Progenitor cell of endocrine pancreas (in vitro differentiated cells): ENCODE measurements at places on chromosomes 6 and 20.

DNA sequence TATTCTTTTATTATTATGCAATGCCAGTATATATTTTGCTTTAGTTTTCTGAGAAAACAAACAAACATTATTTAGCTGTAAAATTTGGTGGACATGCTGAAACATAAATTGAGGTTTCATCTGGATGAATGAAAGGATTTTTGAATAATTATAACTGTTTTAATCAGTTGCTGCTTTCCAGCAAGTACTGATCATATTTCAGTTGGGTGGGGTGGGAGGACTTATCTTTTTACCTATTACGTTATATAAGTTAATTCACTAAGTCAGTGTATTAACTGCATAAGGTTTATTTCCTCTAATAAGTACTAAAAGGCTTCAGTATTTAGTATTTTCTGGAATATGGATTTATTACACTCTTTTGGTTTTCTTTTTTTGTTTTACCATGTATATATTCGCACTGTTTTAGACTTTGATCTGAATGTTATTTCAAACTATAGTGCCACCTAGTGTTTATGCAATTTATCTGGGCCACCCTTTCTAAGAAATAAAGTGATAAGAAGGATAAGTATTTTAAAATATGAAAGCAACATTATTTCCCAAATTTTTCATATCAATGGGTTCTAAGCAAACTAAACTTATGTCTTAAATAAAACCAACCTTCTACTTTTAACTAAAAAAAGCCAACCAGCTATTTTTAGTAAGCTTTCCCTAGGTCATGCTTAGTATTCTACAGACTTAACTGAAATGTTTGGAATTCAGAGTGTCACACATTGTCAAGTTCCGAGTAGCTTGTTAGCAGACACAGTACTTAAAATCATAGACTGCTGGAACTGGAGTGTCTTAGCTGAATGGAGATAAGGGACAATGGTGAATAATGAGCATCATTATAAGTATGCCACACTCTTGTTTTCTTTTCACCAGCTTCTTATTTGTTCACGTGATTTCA is 105.4 kb upstream of the MCHR2 start:
- DNase-seq: no peak

DNA sequence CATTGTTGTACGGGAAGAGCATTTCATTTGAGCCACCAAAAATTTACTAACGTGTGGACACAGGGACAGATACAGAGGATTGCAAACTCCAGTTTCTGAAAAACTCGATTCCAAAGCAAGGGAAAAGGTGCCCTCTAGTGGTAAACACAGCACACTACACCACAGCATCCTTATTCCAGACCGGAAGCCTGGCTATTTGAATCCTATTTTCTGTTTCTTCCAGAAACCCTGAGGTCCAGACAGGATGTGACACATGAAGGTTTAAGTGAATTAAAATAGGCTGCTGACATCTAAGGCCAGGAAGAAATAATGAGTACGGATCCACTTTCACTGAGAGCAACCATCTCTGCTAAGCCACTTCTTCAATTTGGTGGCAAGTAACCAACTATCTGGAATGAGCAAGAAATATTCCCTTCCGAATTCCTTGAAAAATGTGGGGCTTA is 31.8 kb upstream of the GMPR start:
- peak; percentile 23 for DNase-seq

DNA sequence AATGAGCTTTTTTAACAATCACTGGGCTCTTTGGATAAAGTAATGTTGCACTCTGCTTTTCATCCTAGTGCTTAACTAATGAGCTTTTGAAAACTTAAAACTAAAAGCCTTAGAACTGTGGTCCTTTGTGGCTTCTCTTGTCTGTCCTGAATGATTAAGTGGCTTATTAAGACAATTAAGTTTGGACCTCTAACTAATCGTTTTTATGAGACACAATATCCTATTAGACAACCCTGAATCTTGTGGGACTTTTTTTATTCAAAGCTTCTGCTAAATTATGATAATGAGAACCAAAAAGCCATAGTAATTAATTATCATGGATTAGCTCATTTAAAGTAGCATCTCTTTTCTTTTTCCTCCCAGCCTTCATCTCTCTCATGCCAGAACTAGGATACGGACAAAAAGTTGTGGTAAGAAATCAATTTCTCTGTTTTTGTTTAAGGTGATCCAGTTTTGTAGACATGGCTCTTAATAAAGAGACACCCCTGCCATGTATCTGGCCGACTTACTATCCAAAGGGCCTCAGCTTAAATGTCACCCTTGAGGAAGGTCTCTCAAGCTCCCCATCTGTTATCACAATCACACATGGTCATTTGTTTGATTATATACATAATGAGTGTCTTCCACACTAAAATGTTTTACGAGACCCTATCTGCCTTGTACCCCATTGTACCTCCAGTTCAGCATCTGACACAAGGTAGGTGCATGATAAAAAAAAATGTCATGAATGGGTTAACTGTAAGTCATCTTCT is 384.4 kb upstream of the IRAK1BP1 start:
- no peak for DNase-seq

- no peak for DNase-seq
These were observed 127.4 kb downstream of the PFDN4 start for GRCh38 chr20:54335299-54335698.

DNA sequence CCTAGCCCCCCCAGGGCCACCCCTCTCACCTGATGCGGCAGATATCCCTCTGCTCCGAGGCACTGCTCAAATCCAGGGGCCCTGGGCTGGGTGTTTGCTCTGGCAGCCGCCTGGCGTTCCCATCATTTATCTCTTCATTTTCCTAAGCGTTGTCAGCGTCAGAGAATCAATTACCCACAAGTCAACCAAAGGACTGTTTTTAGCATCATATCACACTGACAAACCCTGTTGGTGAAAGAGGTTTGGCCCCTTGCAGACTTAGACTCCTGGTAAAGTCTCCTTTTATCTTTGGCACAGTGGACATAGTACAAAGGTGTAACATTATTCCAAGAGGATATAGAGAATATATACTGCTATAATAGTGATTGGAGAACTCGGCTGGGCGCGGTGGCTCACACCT is at the start of gene GHRH:
TSS of gene GHRH (minus strand) at position 101 of the 400 bp plus-strand sequence. CDS start 4,925 bp downstream, outside the sequence.
- DNase-seq: no peak

- DNase-seq: no peak
These were observed 8.5 kb upstream of the COQ3 start for GRCh38 chr6:99402448-99402847.

- DNase-seq: no peak
These were observed 3.1 kb downstream of the TCF19 start for GRCh38 chr6:31161216-31162126.

DNA sequence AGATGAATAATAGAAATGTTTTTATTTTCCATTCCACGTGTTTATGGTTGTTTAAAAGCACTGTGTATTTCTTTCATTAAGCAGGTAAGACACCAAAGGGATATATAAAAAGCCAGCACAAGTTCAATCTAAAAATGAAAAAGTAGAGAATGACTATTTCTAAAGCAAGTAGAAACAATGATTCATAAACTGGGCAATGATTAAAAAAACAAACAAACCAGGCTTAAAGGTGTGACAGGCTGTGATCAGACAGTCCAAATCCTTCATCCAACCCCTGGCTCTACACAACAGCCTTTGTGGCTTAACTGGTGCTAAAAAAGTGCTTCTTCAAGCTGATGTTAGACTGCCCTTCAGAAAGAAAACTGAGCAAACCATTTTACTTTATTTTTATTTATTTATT is 45.7 kb upstream of the TSHZ2 start:
- no peak for DNase-seq

DNA sequence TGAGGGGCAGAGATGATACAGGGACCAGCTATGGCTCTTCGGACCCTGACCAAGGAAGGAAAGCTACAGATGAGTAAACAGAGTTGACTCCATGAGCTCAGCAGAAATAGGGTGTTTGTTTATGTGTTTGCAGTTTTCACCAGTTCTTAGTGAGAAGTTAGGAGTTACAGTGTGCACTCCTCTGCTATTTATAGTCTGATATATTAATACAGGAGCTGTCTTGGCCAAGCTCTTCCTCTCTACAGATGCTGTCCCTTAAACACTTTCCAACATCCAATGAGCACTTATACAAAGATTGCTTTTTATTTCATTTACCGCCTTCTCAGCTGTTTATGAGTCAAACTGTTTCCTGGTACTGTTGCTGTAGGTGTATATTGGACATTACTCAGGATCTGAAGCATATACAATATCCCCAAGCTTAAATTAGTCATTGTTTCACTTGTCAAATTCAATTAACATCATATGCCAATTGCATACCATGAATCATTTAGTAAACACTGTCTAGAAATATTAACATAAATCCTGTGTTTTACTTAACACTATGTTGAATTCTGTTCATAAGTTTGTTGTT is 618.0 kb downstream of the PRKN start:
- DNase-seq: no peak

- no peak for DNase-seq
These were observed 66.5 kb upstream of the SCP2D1 start for GRCh38 chr20:18747090-18747489.

- peak; percentile 83 for DNase-seq
These were observed at the start of gene PHF10 for GRCh38 chr6:169724494-169725124. Gene PHF10 (minus strand): TSS chr6:169724500. CDS start chr6:169723931, 569 bp downstream.

- no peak for DNase-seq
These were observed 116.2 kb downstream of the MAP3K5 start for GRCh38 chr6:136676075-136676474.

GRCh38 chr6:54094293-54094692 is 16.9 kb upstream of the MLIP start:
- no peak for DNase-seq

- no peak for DNase-seq
These were observed 242.0 kb upstream of the TBX18 start for GRCh38 chr6:85006362-85006761.

GRCh38 chr20:57987659-57988058 is 240.8 kb downstream of the ANKRD60 start:
- DNase-seq: no peak

GRCh38 chr20:23835716-23836115 is 9.2 kb upstream of the CST2 start:
- no peak for DNase-seq
